ENCODE measurements at places on chromosomes 6 and 20. TPM values are rescaled to one million over a fixed set of nuclear protein-coding genes. Genes with fewer than 3 reads are reported as not detected.

GRCh38 chr20:43911066-43911465, 3.6 kb upstream of the TOX2 start:
- DNase-seq: no peak

- no peak for DNase-seq
These were observed 314.5 kb downstream of the EYA4 start for GRCh38 chr6:133555685-133556084.

- DNase-seq: no peak
These were observed 10.7 kb upstream of the CLPSL2 start for GRCh38 chr6:35765739-35766138.

DNA sequence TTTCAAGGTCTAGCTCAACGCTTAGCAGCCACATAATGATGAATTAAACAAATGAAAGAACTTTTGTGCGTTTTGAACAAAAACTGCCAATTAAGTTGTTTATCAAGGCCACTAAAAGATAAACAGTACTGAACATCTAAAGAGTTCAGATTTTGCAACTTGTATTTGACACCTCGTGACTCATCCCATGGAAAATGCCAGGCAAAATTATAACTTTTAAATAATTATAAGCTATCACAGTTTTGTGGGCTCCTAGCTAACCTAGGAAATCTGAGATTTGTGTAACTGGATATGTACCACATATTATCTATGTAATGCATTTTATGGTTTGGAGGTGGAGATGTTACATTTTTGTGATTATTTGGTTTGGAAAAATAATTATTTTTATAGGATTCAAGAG, 9.6 kb upstream of the BAG2 start:
- no peak for DNase-seq

The TAF11 gene
- 39.9 TPM for polyA plus RNA-seq
